ENCODE measurements at places on chromosomes 16 and 17.

- no peak for DNase-seq
These were observed 5.5 kb downstream of the CCDC42 start for GRCh38 chr17:8739097-8739496.

DNA sequence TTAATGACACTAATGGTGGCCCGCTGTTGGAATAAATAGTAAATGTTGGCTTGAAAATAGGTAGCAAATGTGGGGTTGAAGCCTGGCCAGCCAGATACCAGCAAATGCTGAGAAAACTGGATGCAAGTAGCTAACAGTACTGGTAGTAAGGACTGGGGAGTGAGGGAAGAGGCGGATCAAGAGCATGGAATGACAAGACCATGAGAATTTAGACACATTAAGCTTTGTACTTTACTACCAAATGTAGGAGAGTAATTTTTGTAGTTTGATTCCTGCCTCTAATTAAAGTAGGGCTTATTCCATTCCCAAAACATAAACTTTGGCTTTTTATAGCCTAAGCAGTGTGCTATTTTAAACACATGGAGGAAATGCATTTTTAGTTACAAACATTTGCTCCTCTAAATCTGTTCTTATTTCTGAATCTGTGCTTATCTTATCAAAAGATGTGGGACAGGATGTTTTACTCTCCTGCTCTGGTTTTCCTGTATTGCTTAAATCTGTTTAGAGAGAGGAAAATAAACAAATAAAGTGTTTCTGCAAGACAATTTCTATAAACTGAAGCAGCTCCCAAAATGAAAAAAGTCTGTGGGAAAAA is 44.1 kb downstream of the CFDP1 start:
- DNase-seq, result no peak

DNA sequence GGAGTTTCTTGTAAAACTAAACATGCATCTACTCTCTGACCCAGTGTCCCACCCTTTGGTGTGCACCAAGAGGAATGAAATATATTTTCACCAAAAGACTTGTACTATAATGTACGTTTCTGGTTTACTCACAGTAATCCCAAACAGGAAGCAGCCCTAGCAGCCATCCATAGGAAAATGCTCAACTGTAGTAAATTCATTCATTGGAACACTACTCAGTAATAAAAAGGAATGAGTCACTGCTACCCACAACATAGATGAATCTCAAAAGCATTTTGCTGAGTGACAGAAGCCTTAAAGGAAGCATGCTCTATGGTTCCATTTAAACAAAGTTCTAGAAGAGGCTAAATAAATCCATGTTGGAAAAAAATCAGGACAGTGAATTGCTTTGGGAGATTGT is 37.6 kb upstream of the DHRS7B start:
- DNase-seq, result no peak

DNA sequence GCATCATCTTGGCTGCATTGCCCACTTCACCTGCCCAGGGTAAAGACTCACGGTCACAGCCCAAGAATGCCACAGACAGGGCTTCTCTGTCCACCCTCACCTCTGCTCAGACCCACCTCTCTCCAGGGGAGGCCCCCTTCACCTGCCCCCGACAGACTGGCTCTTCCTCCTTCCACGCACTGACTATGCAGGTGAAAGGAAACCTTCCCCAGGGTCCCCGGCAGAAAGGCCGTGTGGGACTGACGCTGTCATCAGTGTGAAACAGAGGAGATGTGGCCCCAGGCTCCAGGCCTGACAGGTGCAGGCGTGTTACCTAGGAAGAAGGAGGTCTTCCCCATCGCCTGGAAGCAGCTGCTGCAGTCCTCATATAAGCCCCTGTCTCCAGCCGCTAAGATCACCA is 9.3 kb upstream of the ROGDI start:
- no peak for DNase-seq

DNA sequence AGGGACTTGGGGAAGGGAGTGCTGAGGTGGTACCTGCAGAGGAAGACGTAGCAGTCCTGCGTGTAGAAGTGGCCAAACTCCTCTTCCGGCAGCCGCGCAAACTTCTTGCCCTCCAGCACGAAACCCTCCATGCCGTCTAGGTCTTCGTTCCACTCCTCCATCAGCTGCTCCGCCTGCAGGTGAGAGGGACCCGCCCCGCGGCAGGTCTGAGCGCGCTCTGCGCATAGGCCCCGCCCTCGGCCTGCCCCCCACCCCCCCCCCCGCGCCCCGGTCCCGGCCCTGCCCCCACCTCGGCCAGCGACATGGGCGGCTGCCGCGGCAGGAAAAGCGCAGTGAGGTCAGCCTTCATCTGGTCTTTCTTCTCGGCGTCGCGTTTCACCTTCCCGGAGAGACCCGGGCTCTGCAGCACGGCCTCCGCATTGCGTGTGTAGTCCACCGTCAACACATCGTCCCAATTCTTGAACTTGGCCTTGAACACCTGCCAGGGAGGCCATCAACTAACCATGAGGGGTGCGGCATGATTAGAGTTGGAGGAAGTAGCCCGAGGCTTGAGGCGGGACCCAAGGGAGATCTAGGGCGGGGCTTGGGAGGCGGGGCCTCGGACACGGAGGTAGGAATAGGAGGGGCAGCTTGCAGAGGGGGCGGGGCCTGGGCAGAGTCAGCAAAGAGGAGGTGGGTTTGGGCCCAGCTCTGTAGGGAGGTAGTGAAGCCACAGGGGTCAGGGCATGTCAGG is 11.5 kb downstream of the FLII start:
- no peak for DNase-seq

- DNase-seq, result peak; percentile 84
These were observed 40.8 kb downstream of the RPA1 start for GRCh38 chr17:1870592-1870991.

- no peak for DNase-seq
These were observed 3.8 kb upstream of the CRYM start for GRCh38 chr16:21281698-21282389.

DNA sequence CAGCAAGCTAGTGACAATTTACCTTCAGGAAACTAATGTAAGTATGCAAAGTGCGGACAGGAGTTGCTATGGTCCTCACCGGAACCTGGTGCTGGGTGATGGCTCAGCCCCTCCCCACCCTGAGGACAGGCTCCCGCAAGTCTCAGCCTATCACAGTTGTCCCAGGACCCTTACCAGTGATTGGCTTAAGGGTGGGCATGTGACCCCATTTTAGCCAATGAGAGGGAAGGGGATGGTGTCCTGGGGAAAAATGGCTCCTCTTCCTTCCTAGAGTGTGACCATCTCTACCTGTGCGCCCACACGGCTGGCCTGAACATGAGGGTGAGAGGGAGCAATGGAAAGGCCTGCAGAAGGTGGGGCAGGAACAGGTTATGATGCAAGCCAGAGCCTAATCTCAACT is 80.4 kb downstream of the C16orf78 start:
- no peak for DNase-seq

- DNase-seq, result no peak
These were observed 195.6 kb downstream of the RGS9 start for GRCh38 chr17:65332779-65333178.

DNA sequence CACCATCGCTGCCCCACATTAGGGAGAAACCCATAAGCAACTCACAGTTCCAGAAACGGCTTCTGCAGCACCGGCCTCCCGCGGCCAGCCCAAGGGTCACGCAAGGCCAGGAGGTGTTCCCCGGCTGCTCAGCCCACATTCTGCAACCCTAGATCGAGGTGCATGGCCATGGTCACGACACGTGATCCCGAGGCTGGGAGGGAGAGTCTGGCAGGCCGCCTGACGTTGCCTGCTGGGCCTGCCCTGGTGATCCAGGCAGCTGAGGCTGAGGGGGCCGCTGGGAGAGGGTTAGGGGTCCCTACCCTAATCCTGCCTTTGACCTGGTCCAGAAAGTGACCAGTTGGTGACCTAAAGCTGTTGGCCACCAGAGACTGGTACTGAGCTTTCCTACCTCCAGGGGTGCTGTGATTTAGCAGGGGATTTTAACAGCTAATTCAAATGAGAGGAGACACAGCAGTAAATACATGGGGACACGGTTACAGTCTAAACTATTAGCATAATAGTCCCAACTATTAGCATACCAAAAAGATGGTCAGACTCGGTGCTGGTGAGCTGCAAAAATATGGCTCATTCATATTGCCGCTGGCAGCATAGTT is 97.4 kb upstream of the CIBAR2 start:
- DNase-seq, result no peak

GRCh38 chr16:57245472-57246113 is 534 bp downstream of the ARL2BP start:
- no peak for DNase-seq

GRCh38 chr17:18017958-18018357 is 21.0 kb downstream of the ATPAF2 start:
- DNase-seq, result no peak

DNA sequence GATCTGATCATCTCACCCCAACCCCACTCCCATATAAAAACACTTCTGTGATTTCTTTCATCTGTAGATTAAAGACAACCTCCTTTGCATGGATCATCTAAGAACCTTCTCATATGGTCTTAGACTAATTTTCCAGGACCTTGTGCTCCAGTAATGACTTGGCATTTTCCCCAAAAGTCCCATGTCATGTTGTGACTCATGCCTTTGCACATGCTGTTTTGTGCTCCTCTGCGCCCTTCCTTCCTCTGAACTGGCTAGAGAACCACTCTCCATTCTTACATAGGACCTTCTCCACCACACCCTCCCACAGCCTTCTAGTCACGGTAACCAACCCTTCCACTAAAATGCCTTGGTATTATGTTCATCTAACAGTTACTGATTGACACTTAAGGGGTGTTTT is 99.5 kb upstream of the AXIN2 start:
- DNase-seq, result no peak

GRCh38 chr17:71464751-71465150 is 656.1 kb upstream of the SOX9 start:
- DNase-seq, result no peak

DNA sequence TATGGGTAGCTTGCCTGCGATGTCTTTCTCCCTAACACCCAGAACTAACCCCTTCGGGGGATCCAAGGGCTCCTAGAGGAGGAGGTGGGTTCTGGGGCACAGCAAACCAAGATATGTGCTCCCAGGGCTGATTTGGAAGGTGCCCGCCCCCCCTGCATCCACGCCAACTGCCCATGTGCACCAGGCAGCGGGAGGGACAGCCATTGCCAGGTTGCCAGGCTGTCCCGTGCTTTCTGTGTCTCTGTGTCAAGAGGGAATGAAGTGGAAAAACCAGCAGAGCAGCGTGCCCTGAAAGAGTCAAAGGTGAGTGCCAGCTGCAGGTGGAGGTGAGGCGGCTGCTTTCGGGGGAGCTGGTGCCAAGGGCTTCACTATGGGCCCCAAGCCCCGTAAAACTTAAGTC is 6.4 kb downstream of the TEKT5 start:
- DNase-seq, result no peak

- DNase-seq, result no peak
These were observed at the start of gene NPW for GRCh38 chr16:2019518-2019920. NPW (plus strand) TSS chr16:2019785.

DNA sequence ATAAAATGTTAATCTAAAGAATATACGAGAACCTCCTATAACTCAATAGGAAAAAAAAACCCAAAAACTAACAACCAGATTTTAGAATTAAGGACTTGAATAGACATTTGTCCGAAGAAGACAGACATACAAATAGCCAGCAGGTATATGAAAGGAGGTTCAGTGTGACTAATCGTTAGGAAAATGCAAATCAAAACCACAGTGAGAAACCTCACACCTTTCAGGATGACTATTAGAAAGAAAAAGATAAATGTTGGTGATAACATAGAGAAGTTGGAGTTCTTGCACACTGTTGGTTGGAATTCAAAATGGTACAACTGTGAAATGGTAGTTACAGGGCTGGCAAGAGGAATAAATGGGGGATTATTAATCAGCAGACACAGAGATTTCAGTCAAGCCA is 339.0 kb downstream of the TMEM114 start:
- DNase-seq, result no peak

DNA sequence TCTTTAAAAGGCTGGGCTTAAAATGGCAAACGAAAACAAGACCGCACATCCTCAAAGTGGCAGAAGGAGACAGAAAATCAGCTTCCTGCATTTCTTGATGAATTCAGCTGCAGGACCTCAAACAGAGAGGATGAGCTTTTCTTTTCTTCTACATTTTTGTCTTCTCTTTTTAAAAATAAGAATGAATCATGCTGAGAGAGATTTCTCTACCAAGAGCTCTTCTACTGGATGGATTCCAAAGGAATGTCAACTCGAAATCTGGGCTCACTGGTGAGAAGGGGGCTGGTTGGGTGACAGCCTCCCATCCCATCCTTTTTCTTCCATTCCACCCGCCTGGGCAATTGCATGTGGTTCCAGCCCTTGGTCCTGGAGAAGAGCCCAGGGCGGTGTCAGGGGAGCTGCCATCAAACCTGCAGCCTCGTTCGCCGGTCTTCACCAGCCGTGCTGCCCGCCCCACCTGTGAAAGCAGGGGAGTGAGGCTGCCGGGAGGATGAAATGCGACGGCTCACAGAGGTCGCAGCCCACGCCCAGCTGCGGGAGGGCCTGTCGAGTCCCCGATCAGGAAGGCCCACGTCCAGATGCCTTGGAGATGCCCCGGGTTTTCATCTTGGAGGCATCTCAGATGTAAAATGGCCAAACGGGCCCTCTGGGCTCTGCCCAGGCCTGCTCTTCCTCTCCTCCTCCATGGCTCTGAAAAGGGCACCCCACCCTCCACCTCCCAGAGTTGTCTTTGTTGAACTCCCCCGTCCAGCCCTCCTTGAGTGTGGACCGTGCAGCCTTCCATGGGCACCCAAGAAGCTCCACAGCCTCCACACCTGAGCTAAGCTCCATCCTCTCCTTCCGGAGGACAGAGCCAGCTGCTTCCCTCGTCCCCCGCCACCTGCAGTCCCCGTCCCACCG is 121.9 kb downstream of the FOXL1 start:
- DNase-seq, result no peak

GRCh38 chr17:30414486-30414885 is 35.8 kb downstream of the CPD start:
- DNase-seq, result no peak

DNA sequence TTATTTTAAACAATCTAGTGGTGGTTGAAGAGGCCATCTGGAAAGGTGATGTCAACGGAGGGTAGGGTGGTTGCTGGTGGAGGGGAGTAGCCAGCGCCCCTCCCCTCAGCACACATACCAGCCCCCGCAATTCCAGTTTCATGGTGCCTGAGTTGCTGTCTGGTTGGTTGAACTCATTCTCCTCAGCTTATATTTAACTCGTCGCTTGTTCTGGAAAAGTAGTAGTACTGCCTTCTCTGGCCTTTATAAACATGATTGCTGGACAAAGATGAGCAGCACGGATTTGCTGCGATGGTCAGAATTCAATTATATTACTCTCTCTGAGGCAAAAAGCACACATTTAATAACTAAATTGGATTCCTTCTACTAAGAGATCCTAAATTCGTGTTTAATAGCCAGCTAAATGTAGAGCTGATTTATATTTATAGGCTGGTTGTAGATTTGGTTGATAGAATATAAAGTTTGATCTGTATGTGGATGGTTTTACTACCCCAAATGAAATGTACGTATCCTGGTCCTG is 238.0 kb upstream of the TBX2 start:
- no peak for DNase-seq

GRCh38 chr17:47883589-47884426 is 12.2 kb upstream of the SP2 start:
- DNase-seq, result no peak

Data from CD4-positive, alpha-beta memory T cell (primary cell).